Renal cortex interstitium (tissue), 15 donors: ENCODE measurements at places on chromosomes 12 and 14.

- no peak for DNase-seq
Observed at GRCh38 chr12:47269916-47270315, 190.2 kb upstream of the AMIGO2 start.

DNA sequence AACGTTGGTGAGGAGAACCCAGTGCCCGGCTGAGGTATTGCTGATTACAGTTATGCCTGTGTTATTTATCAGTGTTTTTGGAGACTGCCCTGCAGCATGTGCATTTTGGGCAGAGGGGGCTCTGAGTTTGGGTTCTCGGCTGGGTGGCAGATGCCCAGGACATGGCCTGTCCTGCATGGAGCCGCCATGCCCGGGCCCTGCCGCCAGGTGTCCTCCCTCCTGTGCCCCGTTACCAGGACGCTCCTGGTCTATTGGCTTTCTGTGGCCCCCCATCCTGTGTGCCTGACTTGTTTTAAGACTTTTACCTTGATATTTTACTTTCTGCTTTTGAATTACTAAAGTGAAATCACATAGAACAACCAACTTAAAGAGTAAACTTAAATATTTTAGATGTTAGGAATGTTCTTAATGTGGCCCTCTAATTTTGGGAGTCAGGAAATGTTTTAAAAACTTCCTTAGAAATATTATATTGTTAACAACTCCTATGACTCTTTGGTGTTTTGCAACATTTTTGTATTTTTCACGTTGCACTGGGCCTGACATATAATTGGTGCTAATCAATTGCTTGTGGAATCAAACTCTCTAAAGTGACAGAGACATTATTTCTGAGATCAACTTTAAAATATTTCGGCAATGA lies 51.8 kb downstream of the PRIMA1 start:
- no peak for DNase-seq

DNA sequence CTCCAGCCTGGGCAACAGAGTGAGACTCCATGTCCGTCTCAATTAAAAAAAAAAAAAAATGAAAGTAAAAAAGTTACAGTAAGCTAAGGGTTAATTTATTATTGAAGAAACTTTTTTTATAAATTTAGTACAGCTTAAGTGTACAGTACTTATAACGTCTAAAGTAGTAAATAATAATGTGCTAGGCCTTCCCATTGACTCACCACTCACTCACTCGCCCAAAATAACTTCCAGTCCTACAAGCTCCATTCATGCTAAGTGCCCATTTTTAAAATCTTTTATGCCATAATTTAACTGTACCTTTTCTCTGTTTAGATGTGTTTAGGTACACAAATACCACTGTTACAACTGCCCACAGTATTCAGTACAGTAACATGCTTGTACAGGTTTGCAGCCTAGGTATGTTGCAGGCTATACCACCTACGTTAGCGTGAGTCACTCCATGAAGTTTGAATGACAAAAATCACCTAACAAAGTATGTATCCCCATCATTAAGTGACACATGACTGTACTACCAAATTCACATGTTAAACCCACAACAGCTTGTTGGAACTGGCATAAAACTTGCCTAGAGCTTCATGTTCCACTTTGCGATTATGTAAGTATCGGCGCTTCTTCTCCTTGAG lies 10.7 kb downstream of the KANSL2 start:
- no peak for DNase-seq

GRCh38 chr12:24364921-24365320 lies 415.5 kb upstream of the SOX5 start:
- DNase-seq, result no peak

DNA sequence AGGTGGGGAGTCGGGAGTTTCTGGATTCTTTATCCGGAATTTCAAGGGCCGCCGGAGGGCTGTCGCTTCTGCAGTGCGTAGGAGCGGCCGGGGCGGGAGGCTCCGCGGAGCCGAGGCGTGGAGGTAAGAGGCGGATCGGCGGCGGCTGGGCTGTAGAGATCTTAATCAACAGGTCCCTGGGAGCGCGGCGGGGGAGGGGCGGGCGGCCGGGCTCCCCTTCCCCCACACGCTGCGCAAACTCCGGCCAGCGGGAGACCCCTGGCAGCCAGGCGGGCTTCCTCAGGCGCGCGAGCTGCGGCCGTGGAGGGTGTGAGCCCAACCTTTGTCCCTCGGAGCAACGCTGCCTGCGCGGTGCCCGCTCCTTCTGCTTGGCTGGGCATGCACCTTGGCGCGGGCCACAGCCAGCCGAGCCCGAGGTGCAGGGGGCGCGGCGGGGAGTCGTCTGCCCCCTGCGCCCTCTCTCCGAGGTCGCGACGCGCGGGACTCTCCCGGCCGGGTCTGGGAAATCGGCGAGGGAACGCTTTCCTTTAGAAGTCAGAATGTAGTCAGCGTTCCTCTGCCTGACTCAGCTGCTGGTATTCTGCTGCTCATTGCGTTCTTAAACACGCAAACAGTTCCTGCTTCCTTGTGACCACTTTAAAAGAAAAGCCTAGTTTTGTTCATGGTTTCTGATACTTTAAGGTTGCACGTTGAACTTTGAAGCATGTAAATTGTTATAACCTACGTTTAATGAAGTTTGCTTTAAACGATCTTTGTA lies at the start of gene PALS1:
Gene PALS1, plus strand, starts transcription at position 25 of the 757 bp plus-strand sequence. CDS start 37,736 bp downstream, outside the sequence.
- no peak for DNase-seq

DNA sequence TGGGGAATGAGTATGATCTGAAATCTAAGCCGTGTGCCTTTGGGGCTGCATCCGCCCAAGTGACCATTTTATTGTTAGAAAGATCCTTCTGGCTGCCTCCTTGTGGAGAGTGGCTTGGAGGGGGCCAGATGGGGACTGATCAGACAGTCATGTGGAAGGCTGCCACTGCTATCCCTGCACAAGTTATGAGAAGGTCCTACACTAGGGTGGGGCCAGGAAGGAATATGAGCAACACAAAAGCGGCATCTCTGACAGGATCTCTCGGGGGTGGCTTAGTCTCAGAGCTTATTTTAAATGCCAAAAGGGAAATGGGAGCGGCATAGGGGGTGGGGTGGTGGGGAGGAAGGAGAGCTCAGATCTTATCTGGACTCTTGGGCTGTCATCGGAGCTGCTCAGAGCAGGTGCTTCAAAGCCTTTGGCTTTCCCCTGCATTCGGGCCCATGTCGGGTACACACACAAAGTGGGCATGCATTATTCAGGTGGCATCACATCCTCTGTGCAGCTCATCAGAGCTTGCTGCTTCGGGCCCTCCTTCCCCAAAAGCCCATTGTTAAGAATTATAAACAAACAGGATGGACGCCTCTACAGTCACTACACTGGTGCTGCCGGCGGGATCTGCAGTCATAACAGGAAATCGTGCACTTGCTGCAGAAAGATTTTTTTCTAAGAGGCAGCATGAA lies 805.4 kb downstream of the VRK1 start:
- no peak for DNase-seq

GRCh38 chr14:29108908-29109307 lies 342.3 kb downstream of the FOXG1 start:
- no peak for DNase-seq

DNA sequence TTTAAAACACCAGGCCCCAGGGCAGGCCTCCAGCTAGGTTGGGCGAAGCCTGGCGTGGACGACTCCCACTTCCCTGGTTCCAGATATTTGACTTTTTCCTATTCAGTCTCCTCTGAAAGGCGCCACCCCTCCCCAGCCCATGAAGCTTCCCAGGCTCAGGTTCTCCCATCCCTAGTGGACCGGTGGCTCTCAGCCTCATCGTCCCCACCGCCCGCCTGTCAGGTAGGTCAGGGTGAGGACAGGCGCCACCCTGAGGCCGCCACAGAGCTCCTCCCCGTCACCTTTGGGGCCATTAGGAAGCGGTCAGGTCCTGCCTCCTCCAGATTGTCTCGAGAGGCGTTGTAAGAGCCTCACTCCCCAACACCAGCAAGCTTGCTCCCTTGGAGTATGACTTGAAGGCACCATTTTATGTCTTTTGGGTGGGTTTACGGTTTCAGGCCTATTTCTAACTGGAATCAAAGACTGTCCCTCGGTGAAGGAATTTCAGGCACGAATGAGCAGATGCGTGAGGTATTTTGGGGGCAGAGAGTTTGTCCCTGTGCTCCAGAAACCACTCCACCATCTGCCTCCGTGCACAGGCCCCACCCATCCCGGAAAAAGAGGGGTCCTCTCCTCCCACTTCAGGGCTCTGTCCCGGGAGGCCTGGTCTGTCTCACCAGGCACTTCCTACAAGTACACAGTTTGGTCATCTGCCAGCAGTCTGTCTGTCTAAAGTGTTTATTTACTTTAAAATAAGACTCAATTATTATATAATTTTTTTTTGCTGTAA lies 55.6 kb downstream of the TSPAN9 start:
- DNase-seq, result no peak

GRCh38 chr14:22685467-22685866 lies 41.3 kb upstream of the OR6J1 start:
- DNase-seq, result no peak

GRCh38 chr14:56099081-56099797 lies 19.0 kb upstream of the PELI2 start:
- DNase-seq, result no peak

DNA sequence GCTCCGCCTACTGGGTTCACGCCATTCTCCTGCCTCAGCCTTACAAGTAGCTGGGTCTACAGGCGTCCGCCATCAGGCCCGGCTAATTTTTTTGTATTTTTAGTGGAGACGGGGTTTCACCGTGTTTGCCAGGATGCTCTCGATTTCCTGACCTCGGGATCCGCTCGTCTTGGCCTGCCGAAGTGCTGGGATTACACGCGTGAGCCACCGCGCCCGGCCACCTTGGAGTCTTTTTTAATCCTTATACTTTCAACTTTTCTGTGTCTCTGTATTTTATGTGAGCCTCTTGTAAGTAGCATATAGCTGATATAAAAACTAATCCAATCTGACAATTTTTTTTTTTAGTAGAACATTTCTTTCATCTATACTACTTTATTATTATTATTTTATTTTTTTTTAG lies 15.6 kb downstream of the HSD17B6 start:
- DNase-seq, result no peak

DNA sequence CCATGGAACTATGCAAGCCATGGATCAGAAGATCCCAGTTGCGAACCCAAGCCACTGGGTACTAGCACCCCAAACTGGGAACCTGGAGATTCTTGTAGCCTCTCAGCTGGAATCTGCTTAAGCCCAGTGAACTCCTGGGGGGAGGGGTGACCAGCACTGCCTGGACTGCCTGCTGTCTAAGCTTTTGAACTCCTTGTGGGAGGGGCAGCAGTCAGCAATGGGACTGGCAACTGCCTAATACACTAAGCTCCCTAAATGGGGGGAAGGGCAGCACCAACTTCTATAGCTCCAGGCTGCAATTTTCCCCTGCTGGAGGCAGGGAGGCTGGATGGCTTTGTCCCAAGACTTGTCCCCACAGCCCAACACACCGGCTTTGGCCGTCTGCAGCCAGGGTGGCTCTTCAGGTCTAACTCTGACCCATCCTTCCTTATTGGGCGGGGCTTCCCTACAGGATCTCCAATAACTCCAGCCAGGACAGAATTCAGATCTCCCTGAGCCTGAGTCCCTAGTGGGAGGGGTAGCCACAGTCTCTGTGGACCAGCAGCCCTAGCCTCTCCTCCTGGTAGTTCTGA lies 485.1 kb downstream of the SOX5 start:
- no peak for DNase-seq

DNA sequence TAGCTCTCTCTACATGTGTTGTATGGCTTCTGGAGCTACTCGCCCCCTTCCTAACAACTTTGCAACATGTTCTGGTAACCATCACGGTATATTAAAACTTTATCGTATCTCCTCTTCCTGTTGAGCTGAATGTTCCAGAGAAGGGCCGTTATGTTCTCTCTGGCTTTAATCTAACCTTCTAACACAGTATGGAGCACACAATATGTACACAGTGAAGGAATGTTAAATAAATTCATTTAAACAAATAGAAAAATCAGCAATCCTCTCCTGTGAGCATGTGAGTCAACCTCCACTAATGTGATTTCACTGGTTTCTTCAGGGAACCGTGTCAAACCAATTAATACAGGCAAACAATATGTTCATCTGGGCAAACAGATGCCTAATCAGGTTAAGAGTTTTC lies 319.5 kb upstream of the OR4E1 start:
- DNase-seq, result no peak

DNA sequence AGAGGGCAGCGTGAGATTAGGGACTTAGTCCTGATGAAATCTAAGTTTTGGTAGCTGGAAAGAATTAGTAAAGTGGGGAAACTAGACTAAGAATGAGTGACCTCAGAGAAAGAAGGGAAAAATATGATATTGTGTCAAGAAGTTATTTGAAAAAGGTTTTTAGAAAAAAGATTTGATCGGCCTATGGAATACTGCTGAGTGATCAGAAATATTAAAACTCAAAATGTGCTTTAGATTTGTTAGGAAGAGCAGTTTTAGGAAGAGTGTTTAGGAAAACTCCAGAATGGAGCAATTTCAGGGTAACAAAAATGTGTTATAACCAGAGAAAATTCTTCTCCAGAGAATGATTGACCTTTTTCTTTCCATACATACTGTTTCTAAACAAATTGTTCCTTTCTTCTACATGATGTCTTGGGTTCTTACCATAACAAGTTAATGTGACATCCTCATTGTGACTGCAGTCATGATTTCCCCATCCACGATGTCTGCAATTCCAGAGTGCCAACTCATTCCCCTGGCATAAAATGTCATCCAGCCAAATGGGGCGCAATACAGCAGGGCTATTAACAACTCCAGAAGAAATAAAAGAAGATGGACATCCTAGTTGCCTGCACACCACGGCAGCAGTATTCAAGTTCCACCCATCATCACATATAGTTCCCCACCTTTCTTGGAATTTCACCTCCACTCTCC lies 11.8 kb downstream of the CD163L1 start:
- DNase-seq, result no peak

DNA sequence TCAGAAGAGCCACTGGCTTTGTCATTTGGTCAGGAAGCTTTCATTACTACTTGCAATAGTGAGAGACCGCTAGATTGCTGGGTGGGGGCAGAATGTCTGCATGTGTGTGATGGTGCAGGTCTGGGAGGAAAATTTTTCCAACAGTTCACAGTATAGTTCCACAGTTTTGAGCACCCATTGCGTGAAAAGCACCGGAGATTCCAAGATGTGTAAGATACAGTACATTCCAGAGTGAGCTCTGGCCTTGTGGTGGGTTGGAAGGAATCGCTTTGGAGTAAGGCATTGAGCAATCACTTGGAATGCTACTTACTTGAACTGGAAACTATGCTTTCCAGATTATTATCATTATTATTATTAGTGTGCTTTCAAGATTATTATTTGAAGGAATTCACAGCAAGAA lies 47.6 kb upstream of the FRMD6 start:
- no peak for DNase-seq

GRCh38 chr12:107632246-107632645 lies 53.4 kb upstream of the PWP1 start:
- DNase-seq, result no peak
